Fibroblast of the aortic adventitia (primary cell): ENCODE measurements at places on chromosomes 6 and 20.

DNA sequence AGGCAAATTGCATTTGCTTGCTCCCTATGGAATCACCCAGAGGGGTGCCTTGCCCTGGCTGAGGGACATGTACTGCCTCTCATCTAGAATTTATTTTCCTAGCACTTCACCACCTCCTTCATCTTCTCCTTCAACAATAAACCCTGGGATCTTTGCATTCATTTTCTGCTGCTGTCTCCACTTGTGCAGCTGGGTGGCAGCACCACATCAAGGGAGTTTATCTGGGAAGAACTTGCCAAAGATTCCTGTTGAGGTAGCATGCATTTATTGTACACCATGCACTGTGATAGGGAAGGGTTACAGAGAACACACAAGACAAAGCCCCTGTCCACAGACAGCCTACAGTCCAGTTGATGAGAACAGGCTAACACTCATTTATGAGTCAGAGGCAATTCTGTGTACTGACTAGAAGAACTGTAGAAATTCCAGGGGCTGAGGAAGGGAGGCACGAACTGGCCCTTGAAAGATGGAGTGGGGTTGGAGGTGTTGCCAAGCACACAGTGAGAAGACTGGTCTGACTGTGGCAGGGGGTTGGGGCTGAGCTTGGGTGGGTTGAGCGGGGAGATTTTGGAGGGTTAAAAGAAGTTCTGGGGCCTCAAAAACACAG lies 17.5 kb downstream of the C20orf173 start:
- DNase-seq = peak; percentile 59

GRCh38 chr20:48685300-48685699 lies 142.5 kb downstream of the PREX1 start:
- DNase-seq = no peak

DNA sequence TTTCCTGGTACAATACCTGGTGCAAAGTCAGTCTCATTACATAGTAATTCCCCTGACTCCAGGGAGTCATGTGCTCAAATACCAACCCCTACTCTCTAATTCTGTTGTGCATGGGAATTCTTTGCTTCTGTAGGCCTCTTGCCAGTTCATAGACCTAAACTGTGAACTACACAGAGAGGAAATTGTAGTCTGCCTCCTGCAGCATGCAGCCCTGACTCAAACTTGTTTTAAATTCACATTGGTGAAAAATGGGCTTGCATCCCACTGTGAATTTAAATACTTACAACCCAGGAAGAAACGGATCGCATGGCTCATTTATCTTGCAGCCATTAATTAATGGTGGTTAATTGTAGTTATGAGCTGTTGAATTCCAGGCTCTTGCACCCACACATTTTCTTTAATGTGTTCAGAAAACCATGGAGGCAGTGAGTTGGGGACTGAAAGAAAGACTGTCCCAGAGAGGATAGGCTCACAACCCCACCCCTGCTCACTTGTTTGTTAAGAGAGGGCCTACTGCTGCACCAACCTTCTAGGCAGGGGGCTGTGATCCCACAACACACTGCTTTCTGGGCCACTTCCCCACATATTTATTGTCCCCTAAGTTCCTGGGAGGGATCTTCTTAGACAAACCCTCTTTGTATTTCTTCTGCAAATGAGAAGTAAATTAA lies 579.1 kb downstream of the DHX35 start:
- DNase-seq = no peak

DNA sequence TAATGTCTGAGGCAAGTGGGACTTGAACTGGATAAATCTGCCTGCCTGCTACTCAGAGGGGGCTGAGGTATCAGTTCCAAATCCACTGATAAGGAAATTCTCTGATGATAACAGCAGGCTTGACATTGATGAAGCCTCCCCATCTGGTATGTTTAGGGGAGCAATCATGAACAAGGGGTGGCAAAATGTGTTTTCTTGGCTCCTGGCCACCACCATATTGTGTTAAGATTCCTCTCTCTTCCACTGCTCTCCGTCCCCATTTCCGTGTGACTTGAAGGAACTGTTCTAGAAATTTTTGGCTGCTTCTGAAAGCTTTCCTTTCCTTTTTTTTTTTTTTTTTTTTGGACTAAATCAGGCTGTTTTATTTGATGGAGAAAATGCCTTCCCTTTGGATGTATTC lies 335.3 kb upstream of the NRSN1 start:
- no peak for DNase-seq
